ENCODE measurements at places on chromosomes 2 and 18.
A peak's percentile ranks its signal among the peaks of the same experiment; 100 is the strongest.

DNA sequence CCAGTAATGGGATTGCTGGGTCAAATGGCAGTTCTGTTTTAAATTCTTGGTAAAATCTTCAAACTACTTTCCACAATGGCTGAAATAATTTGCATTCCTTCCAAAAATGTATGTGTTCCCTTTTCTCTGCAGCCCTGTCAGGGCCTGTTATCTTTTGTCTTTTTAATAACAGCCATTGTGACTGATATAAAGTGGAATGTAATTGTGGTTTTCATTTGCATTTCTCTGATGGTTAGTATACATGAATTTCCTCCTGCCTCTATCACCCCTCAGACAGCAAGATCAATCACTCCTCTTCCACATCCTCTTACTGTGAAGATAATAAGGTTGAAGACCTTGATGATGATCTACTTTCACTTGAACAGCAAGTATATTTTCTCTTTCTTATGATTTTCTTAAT lies 304.8 kb upstream of the FSIP2 start:
- DNase-seq, result no peak

DNA sequence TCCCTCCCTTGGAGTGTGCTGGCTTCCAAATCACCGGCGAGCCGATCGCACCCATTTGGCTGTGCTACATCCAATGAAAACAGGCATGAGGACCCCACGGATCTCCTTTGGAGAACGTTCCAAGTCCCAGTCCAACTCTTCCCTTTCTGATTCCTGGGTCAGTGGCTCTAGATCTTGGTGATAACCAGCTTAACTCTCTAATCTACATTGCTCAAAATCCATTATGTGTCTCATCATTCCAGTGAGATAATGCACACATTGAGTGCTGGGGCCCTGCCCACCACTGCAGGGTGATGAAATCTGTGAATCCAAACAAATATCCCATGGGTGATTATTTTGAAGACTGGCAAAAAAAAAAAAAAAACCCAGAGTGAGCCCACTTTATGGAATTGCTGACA lies 232.7 kb upstream of the COPS8 start:
- no peak for DNase-seq

DNA sequence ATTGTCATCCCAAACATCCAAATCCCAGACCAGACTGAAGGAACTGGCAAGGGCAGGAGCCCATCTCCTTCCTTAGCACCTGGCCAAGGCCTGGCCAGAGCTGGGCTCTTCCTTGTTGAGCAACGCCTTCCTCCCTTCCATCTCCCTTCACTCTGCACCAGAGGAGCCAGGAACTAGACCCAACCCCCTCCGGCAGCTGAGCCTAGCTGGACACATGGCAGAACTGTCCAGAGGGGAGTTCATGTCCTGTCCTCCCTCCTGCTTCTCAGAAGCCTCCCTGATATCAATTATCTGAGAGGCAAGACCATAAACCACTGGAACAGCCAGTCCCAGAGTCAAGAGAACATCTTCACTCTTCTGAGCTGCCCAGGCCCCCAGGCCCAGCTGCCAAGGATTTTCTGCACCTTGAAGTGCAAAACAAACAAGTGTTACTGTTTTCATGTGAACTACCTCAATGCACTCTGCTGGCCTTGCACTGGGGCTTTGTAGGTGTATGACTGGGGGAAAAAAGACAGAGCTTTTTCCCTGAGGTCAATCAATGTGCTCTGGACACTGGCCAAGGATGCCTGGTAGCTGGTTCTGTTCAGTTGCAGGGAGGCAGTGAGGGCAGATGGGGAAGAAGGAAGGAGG lies 107.6 kb upstream of the MSH6 start:
- no peak for DNase-seq

GRCh38 chr2:9089831-9090230 lies 86.3 kb upstream of the MBOAT2 start:
- no peak for DNase-seq

GRCh38 chr2:37780387-37780676 lies 108.9 kb upstream of the CDC42EP3 start:
- no peak for DNase-seq

- DNase-seq, result peak; percentile 41
These were observed 5.9 kb upstream of the MRPL19 start for GRCh38 chr2:75640621-75641121.

- no peak for DNase-seq
These were observed 312.1 kb downstream of the TMX3 start for GRCh38 chr18:68402784-68403183.

- no peak for DNase-seq
These were observed 91.5 kb upstream of the CCBE1 start for GRCh38 chr18:59788791-59789106.

DNA sequence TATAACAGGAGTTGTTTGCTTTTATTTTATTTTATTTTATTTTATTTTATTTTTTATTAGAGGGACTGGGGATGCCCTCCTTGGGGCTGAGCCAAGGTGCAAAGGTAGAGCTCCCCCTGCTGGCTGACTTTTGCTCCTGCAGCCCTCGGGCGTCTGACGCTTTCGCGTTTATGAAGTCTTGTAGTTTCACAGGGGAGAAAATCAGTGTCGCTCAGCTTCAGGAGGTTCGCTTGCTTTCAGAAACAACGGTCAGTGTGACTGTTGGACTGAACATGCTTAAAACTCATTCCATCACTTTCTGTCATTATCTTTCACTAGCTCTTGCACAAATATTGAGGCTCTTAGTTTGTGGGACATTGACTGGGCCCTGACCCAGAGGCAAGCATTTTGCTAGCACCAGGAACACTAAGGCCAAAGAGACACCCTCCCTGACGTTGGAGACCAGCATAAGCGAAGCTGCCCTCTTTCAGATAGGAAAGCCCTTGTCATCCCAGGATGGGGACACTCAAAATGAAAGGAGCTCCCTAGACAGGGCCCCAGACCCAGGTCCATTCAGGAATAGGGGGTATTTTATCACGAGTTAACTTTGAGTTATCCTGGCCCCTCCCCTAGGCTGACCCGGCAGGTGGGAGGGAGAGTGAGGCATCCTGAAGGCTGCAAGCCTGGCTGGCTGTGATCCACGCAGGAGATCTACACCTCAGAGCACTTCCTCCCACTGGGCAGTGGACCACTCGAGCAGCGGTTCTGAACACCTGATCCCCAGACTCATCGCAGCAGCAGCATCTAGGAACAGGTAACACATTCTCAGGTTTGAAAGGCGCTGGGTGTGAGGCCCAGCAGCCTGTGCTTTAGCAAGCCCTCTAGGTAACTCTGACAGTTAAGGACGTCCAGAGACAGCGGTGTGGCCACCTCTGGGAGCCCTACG lies 34.4 kb downstream of the LGALSL start:
- DNase-seq, result peak; percentile 49

DNA sequence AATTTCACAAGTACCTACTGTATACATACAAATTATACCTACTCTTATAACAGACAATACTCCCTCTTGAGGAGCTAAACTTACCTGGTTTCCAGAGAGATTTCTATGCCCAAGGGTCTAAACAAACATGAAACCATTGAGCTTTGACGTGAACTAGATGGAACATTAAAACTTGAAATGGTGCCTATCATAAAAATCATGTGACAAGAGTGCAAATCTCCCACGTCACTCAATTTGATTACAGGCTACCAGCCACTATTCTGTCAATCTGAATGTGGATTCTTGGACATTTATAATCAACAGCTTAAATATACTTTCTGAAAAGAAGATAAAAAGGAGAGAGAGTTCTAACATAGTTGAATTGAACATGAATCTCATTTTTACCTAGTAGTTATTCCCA lies 297.1 kb upstream of the SESTD1 start:
- DNase-seq, result no peak

DNA sequence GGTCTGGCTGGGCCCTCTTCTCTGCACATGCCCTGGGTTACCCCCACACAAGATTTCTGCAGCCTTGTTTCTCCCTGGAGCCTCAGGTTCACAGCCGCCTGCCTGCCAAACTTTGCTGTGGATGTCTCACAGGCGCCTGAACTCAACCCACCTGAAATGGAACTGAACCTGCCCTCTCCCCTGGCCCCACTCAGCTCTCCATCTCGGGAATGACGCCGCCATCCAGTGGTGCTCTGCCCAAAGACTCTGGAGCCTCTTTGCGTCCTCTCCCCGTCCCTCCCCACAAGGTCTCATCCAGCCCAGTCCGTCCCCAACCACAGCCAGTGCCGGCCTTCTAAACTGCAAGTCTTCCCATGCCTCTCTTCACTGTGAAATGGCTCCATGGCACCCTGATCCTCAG lies 29.1 kb downstream of the EMX1 start:
- no peak for DNase-seq

GRCh38 chr2:211014376-211014775 lies 458.0 kb downstream of the CPS1 start:
- no peak for DNase-seq

- no peak for DNase-seq
These were observed 16.8 kb upstream of the MBOAT2 start for GRCh38 chr2:9020267-9020666.

- DNase-seq, result no peak
These were observed 201.0 kb downstream of the PMAIP1 start for GRCh38 chr18:60100778-60101177.

DNA sequence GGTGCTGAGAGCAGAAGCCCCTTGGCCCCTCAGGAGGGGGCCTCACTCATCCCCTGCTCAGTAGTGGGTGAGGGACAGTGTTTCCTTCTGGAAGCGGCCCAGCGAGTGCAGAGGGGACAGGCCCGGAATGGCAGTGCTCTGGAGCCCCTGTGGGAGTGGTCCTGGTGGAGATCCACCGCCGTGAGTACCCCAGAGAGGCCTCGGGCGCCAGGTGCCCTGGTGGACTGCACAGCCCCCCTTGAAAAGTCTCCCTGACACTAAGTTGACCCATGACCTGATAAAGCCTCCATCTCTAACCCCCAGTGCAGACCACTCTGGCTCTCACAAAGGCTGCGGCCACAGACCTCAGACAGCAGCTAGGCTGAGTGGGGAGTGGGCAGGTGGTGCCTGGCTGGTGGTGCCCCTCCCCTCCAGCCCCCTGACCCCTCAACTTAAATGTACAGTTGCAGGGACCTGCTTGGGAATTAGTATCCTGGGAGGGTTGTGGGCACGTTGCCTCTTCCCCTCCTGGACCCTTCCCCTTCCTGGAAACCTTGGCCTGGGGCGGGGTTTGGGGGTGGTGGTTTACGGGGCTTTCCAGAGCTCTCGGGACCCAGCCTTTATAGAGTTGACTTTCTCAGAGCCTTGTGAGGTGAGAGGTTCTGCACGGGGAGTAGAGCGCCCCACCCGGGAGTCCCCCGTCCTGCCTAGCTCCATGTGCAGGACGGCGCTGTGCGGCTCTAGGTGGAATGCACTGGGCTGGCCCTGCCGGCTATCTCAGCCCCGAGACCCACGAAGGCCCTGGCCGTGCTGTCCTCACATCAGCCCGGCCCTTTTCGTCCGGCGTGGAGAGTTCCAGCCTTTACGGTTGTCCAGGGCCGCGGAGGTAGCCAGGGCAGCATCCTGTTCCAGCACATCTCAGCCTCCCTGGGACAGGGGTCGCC lies 62.7 kb downstream of the RTP5 start:
- no peak for DNase-seq

- DNase-seq, result no peak
These were observed 65.4 kb downstream of the FAM168B start for GRCh38 chr2:131027566-131028528.

GRCh38 chr18:32767400-32767799 lies 5.4 kb downstream of the KLHL14 start:
- DNase-seq, result no peak

GRCh38 chr2:189548666-189549448 lies 31.7 kb downstream of the SLC40A1 start:
- no peak for DNase-seq

DNA sequence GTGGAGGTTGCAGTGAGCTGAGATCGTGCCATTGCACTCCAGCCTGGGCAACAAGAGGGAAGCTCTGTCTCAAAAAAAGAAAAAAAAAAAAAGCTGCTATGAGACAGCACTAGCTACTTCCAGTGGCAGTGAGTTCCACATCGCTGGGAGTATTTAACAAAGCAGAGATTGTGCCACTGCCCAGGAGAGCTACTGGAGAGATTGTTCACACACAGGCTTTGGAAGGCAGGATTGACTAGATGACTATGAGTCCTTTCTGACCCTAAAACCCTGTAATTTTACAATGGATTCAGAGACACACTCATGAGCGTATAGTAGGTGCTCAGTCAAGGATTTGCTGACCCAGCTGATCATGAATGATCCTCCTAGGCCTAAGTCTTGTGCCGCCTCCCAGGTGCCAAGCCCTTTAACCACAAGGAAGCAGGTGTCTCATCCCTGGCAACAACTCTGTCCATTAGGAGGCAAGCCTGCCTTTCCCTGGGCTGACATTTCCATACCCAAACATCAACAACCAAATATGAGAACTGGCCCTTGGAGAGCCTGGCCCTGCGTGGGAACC lies 45.0 kb upstream of the ODC1 start:
- DNase-seq, result no peak

GRCh38 chr2:219596954-219597551 lies 604 bp upstream of the STK11IP start:
- DNase-seq, result no peak

GRCh38 chr2:101729521-101730190 lies 32.1 kb downstream of the MAP4K4 start:
- no peak for DNase-seq

GRCh38 chr2:20355131-20355530 lies 4.5 kb upstream of the PUM2 start:
- DNase-seq, result no peak

DNA sequence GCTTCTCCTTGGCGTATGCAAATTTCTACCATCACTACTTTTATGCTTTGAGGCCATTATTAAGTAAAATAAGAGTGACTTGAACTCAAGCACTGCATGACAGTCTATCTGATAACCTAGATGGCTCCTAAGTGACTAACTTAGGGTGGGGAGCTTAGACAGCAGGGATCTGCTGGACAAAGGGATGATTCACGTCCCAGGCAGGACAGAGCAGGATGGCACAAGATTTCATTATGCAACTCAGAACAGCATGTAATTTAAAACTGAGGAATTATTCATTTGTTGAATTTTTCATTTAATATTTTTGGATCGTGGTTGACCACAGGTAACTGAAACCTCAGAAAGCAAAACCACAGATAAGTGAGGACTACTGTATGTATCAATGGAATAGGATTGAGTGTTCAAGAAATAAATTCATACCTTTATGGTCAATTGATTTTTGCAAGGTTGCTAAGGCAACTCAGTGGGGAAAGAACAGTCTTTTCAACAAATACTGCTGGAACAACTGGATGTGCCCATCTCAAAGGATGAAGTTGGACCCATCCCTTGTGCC lies 115.3 kb downstream of the MBD2 start:
- DNase-seq, result no peak

DNA sequence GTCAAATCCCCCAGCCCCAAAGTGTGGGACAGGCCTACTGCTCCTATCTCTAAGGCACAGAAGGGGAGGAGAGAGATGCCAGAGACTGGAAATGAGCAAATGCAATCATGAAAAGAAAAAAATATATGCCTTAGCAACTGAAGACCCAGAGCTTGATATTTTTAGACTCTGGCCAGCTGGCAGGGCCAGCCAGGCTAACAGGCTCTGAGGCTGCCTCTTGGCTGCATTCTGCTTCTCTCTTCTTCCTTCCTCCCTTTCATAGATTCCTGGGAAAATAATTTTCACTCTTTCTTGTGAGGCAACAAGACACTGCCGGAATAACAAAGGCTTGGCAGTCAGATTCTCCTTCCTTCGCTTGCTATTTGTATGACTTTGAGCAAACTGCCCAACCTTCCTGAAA lies 209.1 kb downstream of the RAD51AP2 start:
- no peak for DNase-seq
